ENCODE measurements at places on chromosomes 7 and 10.

- DNase-seq, result no peak
These were observed 32.0 kb downstream of the SLC29A3 start for GRCh38 chr10:71351087-71351486.

GRCh38 chr10:84739641-84740040 is 411.3 kb downstream of the CCSER2 start:
- no peak for DNase-seq

- no peak for DNase-seq
These were observed 173.4 kb upstream of the NRP1 start for GRCh38 chr10:33507662-33508425.

DNA sequence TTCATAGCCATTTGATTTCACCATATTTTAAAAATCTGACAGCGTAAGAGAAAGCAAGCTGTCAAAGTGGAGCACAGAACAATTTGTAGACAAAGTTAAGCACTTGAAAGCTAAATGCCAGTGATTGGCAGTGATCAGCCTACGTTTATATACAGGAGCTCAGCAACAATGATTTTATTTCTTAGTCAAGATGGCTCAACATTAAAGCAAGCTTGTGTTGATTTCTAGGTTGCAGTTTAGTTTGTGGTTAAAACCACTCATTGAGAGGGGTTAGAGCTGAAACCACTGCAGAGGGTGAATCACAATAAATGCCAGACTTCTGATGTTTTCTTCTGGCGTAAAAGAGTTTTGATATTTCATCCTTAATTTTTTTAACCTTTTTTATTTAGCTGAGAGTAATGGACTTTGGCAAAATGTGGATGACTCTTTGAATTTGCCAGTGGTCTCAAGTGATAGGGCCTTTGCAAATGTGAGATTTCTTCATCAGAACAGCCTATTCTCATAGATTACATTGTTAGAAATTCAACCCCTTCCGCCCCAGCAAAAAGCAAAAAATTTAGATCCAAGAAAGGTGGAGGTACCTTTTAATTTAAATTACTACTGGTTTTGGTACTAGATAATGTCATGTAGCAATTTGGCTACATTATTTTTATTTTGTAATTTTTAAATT is 73.8 kb downstream of the SHOC2 start:
- no peak for DNase-seq

DNA sequence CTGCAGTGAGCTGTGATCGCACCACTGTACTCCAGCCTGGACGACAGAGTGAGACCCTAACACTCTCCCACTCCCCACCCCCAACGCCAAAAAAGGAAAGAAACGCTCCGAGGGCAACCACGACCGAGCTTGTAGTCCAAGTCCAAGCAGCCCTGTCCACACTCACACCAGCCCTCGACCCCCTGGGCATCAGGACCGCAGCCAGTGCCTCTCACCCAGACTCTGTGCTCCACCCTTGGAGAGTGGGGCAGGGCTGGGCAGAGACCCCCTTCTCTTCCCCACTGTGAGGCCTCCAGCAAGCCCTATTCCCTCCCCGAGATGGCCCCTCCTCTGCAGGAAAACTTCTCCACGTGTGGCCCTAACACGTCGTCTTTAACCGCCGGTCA is 82.6 kb downstream of the FOXL3 start:
- no peak for DNase-seq

DNA sequence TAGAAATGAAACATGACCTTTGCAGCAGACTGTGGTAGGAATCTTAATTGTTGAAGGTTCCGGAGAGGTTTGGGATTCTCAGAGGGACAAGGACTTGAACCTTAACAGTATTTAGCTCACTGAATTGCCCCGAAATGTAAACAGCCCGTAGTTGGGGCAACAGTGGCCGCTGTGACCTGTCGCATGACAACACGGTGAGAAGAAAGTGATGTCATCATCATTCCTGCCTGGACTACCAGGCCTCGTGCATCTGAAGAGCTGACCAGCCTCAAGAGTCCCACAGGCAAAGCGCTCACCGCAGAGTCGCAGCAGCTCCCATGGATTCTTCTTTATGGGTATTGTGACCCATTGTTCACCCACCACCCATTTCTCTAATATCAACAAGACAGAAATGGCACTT is 250.6 kb downstream of the KLF6 start:
- no peak for DNase-seq

DNA sequence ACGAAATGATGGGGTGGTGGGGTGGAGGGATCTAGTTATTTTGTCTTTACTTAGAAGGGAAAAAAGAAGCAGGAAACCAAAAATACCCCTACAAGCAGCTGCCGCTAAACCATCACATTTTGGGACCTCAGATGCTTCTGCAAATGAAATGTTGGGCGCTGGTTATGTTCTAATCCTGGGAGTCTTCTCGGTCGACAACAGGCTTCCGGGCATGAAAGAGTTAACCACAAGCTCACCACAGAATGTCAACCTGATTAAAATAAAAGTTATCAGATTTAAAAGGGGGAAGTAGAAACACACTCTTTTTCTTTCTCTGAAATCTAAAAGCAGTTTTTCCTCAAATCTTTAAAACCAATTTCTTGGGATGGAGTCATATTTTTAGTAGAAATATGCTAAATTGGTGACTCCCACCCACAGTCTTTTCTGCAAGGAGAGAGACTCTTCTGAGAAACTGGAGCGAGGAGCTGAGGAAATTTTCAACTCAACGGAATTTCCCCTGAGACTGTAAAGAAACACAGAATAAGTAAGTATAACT is 16.8 kb downstream of the IL2RA start:
- no peak for DNase-seq

DNA sequence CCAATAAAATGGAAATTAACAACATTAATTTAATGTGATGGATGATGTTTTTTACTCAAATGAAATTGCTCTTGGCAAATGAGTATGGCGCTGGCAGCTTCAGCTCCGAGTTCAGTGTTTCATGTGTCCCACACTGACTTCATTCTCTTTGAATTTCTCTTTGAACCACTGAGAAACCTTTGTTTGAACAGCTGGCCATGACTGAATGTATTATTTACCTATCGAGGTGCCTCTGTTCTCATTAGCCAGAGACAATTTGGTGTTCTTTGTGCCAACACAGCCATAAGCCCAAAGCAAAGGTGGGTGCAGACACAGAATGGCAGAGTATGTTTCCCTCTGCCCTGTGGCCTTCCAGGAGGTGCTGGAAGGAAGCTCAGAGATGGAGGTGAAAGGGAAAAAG is 42.1 kb downstream of the TMEM178B start:
- no peak for DNase-seq

DNA sequence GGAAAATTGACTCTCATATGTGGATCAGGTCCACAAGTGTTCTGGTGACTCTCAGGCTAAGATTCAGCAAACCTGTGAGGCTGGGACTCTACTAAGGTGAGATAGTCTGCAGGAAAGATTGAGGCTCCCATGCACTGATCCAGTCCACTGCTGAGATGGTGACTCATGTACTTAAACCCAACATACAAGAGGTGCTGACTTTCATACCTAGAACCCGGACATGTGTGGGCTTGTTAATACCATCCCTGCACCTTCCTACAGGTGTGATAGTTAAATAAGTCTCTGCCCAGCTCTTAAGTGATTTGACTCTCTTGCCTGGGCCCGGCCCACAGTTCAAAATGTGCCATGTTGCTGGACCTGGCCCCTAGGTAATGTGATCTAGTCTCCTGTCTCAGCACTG is 27.1 kb upstream of the ZNF107 start:
- DNase-seq, result no peak

GRCh38 chr10:45454859-45455258 is 80.8 kb downstream of the ALOX5 start:
- DNase-seq, result no peak
